ENCODE measurements at places on chromosomes 16 and 17.

GRCh38 chr16:19130852-19131824 lies 17.4 kb downstream of the ITPRIPL2 start:
- DNase-seq = no peak

DNA sequence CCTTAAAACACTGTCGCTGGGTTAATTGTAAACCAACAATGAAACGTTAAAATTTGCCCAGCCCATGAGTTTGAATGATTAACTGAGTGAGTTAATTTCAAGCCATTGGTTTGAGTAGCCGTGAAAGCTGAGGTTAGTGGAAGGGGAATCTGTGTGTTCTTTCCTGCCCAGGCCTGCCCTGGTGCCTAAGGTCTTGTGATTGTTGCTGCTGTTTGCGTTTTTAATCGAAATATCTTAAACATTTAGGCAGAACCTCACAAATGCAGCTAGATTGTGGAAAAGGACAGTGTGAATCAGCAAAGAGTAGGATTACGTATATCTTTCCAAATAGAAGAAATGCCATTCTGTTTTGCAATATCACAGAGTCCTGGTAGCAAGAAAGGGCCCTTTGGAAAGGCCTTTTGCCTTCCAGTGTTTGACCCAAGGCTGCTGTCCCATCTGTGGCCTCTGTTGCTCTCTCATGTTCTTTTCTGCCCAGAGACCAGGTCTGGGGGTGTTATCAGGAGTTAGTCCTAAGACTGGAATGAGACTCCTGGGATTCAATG lies 113.8 kb downstream of the MSI2 start:
- DNase-seq = no peak

DNA sequence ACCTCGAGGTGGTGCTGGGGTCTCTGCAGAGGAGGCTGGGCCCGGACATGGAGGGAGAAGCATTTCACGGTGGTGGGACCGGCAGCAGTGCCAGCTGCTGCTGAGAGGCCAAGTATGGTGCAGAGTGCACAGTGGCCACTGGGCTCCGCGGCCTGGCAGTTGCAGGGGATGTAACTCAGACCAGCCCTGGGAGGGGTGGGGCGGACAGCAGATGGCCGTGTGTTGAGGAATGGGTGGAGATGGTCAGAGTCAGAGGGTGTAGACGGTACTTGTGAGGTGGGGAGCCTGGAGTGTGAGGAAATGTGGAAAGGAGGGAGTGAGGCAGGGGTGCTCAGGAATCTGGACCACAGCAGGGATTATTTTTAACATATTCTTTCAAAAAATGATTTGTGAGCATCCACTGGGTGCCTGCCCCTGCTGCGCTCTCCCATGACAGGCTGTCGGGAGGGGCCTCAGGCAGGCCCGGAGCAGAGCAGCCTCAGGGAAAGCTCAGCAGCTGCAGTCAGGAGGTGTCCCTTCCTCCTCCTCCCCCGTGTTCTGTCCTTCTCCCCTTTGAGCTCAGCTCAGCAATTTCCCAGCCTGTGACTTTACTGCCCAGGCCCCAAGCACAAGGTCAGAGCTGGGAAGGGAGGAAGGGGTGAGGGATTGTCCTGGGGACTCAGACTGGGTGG lies 113.1 kb downstream of the RAP1GAP2 start:
- DNase-seq = no peak

- no peak for DNase-seq
Observed at GRCh38 chr16:80230328-80231120, 310.3 kb upstream of the DYNLRB2 start.

DNA sequence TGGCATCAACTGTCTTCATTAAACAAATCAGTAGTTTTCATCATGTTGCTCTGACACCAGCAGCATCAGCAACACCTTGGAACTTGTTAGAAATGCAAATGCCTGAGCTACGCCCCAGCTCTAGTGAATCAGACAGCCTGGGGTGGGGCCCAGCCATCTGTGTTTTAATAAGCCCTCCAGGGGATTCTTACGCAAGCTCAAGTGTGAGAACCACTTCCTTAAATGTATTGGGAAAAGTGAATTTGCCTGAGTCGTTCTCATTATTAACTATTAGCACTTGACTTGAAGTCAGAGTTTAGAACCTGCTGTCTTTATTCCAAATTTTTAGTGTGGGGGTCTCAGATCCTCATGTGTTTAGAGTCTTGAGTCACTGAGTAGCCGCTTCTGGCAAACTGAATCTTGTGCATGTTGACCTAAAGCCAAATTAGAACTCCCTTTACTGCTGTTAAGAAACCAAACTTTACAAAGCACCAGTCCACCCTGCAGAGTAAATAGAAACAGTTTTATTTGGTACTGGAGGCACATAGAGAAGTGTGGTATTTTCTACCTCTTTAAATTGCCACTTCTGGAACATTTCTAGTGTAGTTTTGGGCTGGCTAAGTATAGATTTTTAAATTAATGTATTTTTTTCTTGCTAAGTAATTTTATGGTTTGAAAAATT lies 137.4 kb upstream of the COX10 start:
- no peak for DNase-seq

DNA sequence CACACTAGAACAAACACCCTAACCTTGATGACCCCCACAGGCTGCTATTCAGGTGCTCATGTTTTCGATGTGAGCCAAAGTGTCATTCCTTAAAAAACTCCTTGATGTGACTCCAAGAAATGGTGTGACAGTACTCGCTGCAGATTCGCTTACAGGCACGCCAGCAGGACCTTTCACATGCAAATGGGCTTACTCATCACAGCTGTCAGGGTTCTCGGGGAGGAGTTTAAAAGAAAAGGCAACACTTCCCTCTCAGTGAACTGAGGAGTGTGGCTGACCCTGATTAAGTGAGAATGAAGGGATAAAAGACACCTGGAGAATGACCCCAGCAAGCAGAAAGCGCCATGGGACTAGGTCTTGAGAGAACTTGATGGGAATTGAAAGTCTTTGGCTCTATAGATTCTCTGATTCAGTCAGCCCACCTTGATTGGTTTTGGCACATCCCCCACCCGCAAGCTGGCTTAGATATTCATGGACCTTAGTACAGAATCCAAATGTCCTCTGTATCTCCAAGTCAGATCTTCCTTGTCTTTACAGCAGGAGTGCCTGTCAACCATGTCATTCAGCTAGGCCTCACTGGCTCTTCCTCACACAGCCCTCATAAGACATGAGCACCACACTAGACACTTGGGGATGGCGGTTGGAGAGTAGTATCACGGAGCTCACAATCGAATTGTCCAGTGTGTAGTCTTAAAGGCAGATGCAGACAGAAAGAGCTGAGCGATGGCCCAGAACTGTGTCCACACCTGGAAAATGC lies 82.6 kb downstream of the HIC1 start:
- DNase-seq = no peak

- no peak for DNase-seq
Observed at GRCh38 chr16:84560269-84560668, 55.8 kb upstream of the MEAK7 start.

- peak; percentile 7 for DNase-seq
Observed at GRCh38 chr17:61002316-61002736, 324.7 kb downstream of the BCAS3 start.

DNA sequence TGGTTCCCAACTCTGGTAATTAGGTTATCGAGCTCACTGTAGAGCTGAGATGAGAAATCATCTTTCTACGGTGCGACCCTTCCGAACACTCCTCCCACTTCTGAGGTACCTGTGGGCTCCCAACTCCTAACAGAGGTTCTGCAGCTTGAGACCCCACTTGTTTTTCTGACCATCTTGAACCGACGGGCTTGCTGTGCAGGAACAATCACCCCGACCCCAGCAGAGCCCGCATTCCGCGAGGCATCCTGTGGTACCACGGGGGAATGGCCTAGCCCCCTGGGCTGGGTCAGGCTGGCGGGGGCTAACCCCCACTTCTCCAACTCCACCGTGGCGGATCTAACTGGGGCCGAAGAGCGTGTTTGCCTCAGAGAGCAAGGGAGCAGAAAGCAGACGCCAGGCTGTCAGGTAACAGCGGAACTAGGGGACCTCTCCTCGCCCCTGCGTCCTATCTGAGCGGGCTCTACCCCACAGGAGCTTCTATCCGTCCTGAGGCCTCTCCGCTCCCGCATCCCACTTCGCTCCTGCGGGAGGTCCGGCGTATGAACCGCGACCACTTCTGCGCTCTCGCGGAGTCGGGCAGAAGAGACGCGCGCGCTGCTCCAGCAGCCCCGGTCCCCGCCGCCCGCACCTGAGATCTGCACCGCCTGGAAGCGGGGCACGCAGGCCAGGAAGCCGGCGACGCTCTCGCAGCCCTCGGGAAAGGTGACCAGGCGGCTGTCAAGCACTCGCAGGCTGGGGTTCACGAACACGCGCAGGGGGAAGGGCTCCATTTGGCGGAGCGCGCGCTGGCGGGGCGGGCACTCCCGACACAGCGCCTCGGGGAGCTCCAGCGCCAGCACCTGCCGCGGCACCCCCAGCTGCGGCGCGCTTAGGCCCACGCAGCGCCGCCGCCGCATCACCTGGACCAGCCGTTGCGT lies 761 bp downstream of the PDF start:
- DNase-seq = no peak

DNA sequence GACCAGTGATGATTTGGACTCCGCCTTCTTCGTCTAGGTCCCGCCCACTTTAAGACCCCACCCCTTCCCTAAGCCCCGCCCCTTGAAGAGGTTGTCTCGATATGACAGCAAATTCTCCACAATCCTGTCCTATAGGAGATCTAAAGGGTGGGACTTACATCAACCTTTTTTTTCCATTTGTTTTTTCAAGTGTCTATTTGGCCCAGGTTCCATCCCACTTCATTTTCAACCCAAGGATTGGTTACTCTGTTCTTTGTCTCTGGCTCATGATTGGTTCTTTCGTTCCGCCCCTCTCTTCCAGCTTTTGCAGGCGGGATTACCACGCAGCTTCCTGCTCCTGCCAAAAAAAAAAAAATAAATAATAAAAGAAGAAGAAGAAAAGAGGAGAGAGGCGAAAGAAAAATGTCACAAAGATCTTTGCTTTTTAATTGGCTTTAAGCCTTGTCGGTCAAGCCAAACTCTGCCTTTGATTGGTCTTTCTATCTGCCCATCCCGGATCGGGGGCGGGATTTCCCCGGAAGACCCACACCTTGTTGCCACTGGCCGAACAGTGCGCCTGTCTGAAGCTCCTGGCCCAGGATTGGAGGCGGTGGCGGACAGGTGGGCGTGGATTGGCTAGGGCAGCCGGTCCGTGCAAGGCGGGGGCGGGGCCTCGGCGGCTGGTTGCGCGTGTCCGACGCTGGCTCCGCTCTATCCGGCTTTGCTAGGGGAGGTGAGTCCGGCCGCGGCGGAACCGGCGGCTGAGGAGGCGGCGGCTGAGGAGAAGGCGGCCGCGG lies 1.2 kb upstream of the NLK start:
- peak; percentile 99 for DNase-seq

DNA sequence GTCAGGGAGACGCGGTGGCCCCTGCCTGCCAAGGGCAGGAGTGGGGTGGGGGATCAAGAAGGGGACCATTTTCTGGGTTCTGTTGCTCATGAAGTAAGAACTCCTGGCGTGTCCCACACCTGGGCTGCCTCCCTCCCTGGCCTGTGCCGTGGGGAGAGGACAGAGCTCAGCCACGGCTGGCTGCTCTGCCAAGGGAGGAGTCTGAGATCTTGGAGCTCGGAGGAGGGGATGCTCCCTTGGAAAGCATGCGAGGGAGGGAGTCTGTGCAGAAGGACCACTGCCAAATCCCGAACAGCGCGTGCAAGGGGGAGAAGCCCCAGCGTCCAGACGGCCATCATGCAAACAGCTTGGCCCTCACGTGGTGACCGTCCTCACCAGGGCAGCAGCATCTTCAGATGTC lies 64.2 kb upstream of the ZNF469 start:
- DNase-seq = no peak

DNA sequence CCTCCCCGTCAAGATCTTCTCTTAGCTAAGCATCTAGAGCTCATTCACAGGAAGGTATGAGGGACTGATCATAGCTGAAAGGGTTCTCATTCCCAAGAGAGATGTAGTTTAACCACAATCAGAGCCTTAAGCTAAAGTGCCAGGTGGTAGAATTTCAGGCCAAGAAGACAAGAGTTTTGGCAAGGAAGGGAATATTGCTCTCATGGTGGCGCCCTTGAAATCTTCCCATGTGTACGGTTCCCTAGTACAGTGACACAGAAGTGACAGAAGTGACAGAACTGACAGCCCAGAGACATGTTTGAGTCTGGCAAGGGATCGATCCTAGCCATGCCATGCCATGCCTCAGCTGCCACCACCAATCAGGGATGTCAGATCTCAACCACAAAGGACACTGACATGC lies 2.5 kb downstream of the GRIN2C start:
- no peak for DNase-seq

GRCh38 chr17:69031839-69032238 lies 28.9 kb downstream of the ABCA9 start:
- no peak for DNase-seq

DNA sequence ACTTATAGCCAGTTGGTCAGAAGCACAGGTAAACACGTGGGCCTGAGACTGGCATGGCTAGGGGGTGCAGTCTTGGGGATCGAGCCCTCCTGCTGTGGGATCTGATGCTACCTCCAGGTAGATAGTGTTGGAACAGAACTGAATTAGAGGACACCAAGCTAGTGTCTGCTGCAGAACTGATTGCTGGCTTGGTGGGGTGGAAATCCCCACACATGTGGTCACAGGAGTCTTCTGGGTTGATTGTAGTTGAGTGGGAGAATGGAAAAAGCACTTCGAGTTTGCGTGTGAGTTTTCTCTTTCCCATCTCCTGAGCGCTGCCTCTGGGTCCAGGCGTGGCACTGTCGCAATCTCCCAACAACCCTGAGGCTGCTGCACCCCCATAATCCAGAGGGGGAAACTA lies 8.0 kb upstream of the SPATA32 start:
- no peak for DNase-seq

DNA sequence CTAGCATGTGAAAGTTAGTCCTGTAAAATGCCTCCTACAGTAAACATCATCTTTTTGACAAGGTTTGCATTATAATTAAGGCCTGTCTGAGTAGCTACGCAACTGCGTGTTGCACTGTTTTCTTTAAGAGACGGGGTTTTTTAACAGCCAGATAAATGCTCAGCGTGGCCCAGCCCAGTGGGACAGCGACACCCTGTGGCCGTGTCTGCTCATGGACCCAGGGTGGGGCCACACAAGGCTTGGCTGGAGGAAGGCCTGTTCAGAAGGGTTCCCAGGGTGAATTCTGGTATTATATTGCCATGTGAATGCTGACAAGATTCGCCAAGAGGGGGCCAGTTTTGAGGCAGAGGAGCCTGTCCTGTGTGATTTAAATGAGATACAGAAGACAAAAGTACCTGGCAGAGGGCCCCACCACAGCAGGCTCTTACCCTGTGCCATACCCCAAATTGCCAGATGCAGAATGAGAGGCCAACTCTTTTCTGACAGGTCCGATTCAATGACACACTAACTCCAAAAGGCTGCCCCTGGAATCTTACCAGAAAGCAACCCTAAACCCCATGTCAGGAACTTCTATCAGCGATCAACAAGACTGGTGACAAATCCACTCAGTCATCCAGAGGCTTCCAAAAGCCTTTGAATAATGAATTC lies 65.9 kb upstream of the IRX6 start:
- DNase-seq = no peak
